ENCODE measurements at places on chromosomes 1 and 21.

DNA sequence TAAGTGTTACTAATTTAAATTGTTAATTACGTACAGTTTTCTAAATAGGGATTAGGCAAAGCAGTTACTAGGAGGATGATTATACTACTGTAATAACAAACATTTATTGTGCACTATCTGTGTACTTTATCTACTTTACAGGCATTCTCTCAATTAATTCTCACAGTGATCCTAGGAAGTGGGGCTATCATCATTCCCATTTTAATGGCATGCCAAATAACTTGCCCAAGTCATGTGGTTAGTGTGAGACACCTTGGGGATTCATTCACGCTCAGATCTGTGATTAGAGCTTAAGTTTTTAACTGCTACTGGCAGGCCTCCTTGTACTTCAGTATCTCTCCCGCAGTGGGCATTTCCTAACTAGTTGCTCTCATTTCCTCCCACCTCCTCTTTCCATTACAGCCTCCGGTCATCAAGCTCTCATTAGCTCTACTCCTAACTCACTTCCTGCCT, 11.5 kb downstream of the PHLDA3 start:
- peak; percentile 31 for DNase-seq

DNA sequence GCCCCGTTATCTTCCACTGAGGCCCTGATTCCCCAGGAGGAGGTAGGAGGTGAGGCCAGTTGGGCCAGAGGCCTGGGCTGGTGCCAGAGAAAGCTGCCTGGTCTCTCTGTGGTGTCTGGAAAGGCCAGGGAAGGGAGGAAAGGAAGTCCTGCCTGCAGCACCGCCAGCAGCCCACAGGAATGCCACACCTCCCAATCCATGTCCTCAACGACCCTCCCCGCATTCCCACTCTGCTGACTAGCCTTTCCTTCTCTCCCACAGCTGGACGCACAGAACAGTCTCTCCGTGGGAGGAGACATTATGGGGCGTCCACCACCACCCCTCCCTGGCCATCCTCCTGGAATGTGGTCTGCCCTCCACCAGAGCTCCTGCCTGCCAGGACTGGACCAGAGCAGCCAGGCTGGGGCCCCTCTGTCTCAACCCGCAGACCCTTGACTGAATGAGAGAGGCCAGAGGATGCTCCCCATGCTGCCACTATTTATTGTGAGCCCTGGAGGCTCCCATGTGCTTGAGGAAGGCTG, 18.0 kb downstream of the CSF1 start:
- DNase-seq: peak; percentile 43

DNA sequence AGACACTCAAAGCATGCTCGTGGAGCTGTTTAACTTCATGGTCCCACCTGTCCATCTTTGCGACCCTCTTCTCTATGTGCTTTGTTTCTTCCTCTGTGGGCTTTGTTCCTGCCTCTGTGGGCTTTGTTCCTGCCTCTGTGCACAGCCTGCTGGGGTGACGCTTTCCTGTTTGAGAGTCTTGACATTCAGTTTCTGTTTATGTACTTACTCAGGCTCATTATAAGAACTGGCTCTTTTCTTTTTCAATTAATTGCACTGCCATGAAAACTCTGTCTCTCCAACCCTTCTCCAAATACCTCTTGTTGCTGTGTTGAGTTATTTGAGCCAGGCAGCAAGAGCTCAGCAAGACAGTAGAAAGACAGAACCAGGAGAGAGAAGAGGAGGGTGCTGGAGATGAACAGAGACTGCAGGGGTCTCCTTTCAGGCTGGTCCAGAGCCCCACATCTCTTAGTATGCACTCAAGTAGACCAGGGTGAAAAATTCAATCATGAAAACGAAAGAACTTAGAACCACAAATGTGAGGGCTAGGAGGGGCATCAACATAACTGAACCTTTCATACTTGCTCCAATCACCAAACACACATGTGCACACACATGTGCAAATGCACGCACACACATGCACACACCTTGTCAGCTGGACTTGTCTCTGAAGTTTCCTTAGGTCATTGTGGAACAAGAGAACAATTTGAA, 88.3 kb upstream of the SGIP1 start:
- DNase-seq: no peak

GRCh38 chr1:20076710-20077461, 6.9 kb downstream of the PLA2G5 start:
- DNase-seq: no peak

- DNase-seq: no peak
These were observed 12.3 kb downstream of the ZNF436 start for GRCh38 chr1:23357138-23357908.

DNA sequence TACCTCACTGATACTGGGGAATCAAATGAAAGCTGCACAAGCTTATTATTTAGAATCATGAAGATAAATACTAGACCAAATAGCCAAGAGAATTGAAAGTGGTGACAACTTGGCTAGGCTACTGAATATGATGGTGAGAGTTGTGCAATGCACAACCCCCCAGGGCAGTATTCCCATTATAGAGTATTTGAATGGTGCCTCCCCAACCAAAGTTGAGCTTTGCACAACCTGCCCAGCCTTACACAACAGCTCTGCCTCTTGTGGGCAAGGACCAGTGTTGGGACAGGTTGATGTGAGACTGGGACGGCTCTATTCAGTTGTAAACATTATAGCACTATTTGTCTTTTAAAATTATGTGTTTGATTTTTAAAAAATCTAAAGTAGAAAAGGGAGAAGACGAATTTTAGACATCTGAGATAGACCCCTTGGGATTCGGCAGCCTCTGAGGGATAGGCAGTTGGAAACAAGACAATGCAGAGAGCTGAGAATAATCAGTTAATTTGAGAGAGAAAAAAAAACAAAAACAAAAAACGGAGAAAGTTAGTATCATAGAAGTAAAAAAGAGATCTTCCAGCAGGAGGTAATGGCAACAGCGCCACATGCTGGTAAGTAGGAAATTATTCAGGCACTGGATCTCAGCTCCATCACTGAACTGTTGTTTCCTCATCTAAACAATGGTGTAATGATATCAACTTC, 91.0 kb upstream of the KCNA3 start:
- peak; percentile 42 for DNase-seq

GRCh38 chr1:99544328-99544727, 101.6 kb upstream of the PALMD start:
- DNase-seq: peak; percentile 54

- peak; percentile 30 for DNase-seq
These were observed 25.4 kb downstream of the TEX35 start for GRCh38 chr1:178538192-178538916.

GRCh38 chr1:232283864-232284263, 346.1 kb downstream of the SIPA1L2 start:
- no peak for DNase-seq

- DNase-seq: peak; percentile 19
These were observed 33.8 kb upstream of the SLC45A1 start for GRCh38 chr1:8284127-8284526.

GRCh38 chr1:3821447-3821846, 25.1 kb upstream of the LRRC47 start:
- no peak for DNase-seq

DNA sequence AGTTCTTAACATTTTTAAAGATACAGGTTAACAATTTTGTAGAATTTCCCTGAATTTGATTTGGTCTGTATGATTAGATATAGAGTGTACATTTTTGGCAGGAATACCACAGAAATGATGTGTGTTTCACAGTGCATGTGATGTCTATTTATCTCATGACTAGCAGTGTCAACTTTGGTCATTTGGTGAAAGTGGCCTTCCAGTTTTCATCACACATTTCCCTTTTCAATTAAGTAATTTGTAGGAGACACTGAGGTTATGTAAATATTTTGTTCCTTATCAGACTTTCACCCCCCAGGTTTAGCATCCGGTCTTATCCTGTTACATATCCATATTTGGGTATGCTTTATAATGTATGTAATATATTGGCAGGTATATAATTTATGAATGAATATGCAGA, 41.8 kb downstream of the MAP3K7CL start:
- DNase-seq: no peak

- DNase-seq: no peak
These were observed 89.2 kb upstream of the COL6A1 start for GRCh38 chr21:45892156-45892915.

- no peak for DNase-seq
These were observed 5.1 kb downstream of the PAFAH2 start for GRCh38 chr1:25992689-25993171.

- DNase-seq: no peak
These were observed 82.3 kb upstream of the TIAM1 start for GRCh38 chr21:31426235-31426797.

- no peak for DNase-seq
These were observed 13.2 kb downstream of the MEGF6 start for GRCh38 chr1:3598051-3598491.
